GM04504 (cell line): ENCODE measurements at places on chromosomes 11 and 22.

- no peak for DNase-seq
Measured at GRCh38 chr11:849104-849824, 6.6 kb downstream of the TSPAN4 start.

- DNase-seq = no peak
Measured at GRCh38 chr22:23058481-23059283, 11.6 kb upstream of the GNAZ start.

- DNase-seq = no peak
Measured at GRCh38 chr11:9438611-9439010, 22.2 kb upstream of the ZNF143 start.

GRCh38 chr22:41857155-41857859, 24.4 kb downstream of the SREBF2 start:
- no peak for DNase-seq

- no peak for DNase-seq
Measured at GRCh38 chr11:8250434-8250833, 13.2 kb downstream of the LMO1 start.

GRCh38 chr11:46071091-46071490, 50.2 kb downstream of the PHF21A start:
- DNase-seq = no peak

DNA sequence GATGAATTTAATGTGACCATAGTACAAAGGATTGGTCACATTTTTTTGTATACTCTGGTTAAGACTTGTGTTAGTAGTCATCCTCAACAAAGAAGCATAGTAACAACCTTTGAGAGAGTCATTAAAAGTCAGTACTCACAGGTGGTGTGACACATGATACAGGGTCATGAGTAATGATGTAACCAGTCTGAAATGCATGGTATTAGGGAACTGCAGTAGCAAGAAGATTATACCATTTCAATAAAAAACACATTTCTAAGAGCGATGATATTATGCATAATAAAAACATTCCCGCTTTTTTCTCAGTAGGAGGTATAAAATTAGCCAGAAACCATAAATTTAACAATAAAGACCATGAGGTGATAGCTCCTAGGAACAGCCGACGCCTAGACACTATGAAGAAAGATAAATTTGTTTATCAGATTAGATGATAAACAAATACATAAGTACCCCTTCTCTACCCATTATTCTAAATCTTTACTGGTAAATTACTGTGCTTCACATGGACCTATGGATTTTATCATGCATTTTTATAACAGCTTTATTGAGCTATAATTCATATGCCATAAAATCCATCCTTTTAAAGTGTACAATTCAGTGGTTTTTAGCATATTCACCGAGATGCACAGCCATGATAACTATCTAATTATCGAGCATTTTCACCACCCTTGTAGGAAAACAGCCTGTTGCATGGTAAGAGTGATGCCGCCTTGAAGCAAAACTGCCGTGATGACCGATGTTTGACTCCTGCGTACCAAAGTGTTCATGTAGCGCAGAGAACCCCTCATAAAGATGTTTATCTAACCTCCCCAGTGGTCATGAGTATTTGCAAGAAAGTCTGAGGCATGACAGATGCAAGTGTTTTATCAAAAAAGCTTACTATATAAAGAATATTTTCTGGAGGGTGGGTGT, 41.8 kb downstream of the TMPRSS5 start:
- no peak for DNase-seq

DNA sequence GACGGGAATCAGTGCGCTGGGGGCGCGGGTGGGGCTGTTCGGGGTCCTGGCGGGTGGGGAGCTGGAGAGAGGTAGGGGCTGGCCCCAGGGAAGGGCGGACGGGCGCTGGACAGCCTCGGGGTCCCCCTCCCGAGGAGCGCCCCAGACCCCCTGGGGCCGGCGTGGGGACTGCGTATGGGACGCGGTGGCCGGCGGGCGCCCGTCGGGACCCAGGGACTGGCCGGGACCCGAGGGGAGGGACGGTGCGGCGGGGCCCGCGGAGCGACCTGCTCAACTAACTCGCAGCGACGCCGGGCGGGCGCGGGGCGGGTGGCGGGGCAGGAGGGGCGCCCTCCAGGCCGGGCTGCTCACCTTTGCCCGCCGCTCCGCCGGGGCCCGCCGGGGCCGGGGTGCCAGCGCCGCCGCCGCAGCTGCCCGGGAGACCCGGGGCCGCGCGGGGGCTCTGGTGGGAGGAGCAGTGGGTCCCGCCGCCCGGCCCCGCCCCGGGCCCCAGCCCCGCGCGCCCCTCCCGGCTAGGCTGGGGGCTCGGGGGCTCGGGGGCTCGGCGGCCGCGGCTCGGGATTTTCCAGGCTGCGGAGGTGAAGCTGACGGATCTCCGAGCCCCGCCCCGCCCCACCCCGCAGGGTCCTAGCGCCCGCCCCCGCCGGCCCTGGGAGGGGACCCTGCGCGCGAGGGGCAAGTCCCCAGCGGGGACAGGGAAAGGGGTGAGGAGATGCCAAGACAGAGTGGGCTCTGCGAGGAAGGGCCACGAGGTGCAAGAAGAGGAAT, 12.3 kb downstream of the STARD10 start:
- DNase-seq = no peak

- DNase-seq = no peak
Measured at GRCh38 chr22:40412441-40412840, 42.0 kb downstream of the SGSM3 start.

GRCh38 chr11:40514124-40514523, 945.3 kb downstream of the LRRC4C start:
- no peak for DNase-seq

DNA sequence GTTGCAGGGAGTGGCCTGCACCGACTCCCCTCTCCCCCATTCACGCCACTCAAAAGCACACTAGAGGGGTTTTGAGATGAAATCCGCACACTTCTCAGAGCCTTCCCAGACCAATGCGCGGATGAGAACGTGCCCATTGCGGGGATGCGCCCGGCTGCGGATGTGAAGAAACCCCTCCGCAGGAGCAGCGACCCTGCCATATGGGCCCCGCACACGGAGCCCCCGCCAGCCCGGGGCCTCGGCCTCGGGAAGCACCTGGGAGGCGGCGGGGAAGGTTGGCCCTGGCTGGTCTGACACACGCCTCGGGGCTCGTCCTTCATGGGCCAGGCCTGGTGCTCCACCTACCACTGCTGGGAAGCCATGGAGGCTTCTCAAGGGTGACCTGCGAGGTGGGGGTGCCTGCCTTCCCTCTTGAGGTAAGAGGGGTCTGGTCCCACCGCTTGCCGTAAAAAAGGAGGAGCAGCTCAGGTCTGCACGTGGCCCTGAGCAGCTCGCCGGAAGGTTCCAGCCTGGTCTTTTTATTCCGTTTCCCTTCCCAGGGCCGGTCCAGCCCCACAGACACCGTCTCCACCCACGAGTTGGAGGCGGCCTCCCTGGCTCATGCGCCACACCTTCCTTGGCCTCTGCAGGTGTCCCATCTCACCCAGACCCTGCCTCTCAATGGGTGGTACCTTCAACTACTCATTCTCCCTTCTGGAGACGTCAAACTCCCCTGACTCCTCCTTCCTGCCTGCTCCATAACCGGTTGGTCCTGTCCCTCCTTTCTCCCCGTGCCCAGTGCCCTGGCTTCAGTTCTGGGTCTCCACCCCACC, 39.4 kb downstream of the TRMU start:
- DNase-seq = no peak

DNA sequence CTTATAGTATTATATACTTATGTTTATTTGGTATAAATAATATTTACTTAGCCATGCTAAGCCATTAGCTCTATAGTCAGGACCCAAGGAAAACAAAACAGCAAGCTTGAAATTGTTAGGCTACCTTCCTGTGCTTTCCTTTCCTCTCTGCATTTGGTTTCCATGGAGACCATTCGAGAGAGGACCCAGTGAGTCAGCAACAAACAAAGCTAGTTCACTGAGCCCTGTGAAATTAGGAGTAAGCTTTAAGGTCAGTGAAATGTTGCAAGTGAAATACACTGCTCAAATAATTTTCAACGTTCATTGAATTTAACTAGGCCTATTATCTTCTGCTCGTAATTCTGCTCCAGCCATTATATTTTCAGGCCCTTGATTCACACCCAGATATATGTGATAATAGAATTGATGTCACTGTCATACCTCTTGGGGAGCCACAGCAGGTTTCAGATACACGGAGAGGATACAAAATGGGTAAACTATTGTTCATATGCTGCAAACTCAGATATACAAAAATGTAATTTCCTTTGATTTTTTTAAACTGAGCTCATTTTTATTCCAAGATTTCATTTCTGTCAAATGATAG, 9.1 kb upstream of the OR10D3 start:
- peak; percentile 11 for DNase-seq

GRCh38 chr22:25406510-25407210, 157.8 kb upstream of the GRK3 start:
- DNase-seq = no peak

DNA sequence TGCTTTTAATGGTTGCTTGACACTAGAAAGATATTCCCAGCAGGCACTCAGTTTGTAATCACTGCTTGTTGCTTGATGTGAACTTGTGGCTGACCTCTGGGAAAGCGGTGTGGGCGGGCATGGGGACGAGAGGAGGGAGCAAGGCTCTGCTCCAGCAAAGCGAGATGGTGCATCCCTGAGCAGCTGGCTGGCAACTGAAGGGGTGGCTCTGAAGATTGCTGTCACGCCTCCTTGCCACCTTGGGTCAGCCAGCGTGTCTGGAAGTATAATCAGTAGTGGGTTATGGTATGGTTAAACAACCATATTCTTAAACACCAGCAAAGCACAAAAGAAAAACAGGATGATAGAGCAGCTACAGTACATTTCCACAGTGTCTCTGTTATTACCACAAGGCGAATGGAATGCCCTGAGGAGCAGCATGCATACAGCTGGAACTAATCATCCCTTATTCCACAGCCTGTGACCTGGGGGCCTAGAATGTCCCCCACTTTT, 124.5 kb downstream of the TRIM44 start:
- DNase-seq = no peak

DNA sequence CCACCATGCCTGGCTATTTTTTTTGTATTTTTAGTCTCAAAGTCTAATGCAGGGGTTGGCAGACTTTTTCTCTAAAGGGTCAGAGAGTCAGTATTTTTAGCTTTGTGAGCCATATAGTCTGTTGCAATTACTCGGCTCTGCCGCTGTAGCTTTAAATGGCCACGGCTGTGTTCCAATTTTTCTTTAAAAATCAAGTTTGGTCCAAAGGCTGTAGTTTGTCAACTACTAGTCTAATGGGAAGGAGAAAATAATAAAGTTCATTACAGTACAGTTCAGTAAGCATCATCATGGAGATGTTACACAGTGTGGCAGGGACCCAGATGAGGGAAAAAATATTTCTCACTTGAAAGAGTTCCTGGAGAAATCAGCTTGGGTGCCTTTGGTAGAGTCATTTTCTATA, 107.6 kb downstream of the CSNK2A3 start:
- DNase-seq = no peak

DNA sequence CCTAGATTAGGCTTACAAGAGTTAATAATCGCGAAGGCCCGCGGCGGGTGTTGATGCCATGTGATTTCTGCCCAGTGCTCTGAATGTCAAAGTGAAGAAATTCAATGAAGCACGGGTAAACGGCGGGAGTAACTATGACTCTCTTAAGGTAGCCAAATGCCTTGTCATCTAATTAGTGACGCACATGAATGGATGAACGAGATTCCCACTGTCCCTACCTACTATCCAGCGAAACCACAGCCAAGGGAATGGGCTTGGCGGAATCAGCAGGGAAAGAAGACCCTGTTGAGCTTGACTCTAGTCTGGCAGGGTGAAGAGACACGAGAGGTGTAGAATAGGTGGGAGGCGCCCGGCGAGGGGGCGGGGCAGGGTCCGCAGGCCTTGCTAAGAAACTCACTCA, 65.5 kb downstream of the AAMDC start:
- DNase-seq = no peak

- no peak for DNase-seq
Measured at GRCh38 chr11:69959461-69959860, 118.7 kb upstream of the ANO1 start.

GRCh38 chr11:118379497-118379896, 20.1 kb downstream of the UBE4A start:
- DNase-seq = no peak

GRCh38 chr11:119370486-119371046, 10.9 kb downstream of the USP2 start:
- DNase-seq = no peak
